Cardiac muscle cell (in vitro differentiated cells and primary cell): ENCODE measurements at places on chromosomes 16 and 17.

DNA sequence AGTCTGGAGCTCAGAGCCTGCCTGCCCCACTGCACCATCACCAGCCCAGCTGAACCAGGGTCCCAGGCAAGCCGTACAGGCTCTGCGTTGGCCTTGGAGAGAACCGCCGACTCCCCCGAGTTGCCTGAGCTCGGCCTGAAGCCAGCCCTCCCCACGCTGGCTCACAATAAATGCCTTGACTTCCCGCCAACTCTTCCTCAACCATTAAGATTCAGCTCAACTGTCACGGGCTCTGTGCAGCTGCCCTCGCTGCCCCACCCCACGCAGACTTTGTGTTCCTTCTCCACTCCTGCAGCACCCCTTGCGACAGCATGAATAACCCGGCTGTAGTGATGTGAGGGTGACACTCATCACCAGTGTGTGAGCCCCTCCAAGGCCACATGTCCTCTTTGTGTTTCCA, 4.8 kb upstream of the QPRT start:
- DNase-seq, result peak; percentile 88

- DNase-seq, result no peak
Measured at GRCh38 chr17:27566671-27567562, 64.1 kb upstream of the LGALS9 start.

GRCh38 chr16:2054543-2055245, 6.9 kb downstream of the TSC2 start:
- DNase-seq, result no peak

GRCh38 chr17:77830816-77831473, 127.6 kb upstream of the TNRC6C start:
- no peak for DNase-seq
